ENCODE measurements at places on chromosomes 7 and 10.
A peak's percentile ranks its signal among the peaks of the same experiment; 100 is the strongest.

DNA sequence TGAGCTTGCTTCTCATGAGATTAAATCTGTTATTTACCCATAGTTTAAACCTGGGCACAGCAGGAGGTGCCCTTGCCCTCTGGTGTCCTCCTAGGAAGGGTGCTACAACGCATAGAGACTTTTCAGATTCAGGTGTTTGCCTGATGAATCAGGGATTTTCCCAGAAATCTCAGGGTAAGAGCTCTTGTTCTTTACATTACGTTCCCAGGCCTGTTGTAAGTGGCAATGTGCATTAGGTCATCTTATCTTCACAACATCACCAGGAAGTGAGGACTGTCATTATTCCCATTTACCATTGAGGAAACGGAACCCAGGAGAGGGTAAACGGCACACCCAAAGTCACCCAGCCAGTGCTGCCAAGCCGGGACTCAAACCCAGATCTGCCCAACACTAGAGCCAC is 73.0 kb downstream of the NHLRC2 start:
- DNase-seq = no peak

- DNase-seq = no peak
Measured at GRCh38 chr10:13422800-13423199, 74.7 kb upstream of the SEPHS1 start.

DNA sequence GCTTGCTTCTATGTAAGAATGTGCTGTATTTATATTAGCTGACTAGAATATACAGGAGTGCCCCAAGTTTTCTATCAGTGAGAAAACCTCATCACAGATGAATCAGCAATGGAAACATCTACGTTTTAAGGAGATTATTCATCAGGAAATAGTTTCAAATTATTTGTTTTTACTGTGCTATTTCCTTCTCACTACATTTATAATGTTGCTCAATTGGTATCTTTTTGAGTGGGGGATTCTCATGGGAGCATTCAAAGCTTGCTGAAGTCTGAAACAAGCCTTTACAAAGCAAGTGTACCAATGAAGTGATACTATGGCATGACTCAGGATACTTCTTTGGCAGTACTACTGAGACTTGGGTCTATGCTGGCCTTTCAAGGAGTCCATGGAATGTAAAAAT is 191.1 kb upstream of the SLC26A5 start:
- DNase-seq = no peak

DNA sequence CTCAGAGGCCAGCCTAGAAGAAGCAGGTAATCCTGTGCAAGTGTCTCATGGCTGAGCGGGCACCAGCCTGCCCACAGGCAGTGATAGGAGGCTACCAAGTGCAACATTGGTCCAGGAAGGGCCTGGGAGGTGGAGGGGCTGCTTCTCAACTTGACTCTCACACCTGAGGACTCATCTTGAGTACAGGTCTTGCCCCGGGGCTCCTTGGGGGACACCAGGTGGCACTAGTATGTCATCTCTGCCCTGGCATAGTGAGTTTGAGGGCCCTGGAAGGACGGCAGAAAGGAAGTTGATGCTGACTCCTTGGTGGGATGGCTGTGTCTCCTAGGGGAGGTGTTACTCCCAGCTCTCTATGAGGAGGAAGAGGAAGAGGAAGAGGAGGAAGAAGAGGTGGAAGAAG is 2.3 kb downstream of the CCDC136 start:
- no peak for DNase-seq

DNA sequence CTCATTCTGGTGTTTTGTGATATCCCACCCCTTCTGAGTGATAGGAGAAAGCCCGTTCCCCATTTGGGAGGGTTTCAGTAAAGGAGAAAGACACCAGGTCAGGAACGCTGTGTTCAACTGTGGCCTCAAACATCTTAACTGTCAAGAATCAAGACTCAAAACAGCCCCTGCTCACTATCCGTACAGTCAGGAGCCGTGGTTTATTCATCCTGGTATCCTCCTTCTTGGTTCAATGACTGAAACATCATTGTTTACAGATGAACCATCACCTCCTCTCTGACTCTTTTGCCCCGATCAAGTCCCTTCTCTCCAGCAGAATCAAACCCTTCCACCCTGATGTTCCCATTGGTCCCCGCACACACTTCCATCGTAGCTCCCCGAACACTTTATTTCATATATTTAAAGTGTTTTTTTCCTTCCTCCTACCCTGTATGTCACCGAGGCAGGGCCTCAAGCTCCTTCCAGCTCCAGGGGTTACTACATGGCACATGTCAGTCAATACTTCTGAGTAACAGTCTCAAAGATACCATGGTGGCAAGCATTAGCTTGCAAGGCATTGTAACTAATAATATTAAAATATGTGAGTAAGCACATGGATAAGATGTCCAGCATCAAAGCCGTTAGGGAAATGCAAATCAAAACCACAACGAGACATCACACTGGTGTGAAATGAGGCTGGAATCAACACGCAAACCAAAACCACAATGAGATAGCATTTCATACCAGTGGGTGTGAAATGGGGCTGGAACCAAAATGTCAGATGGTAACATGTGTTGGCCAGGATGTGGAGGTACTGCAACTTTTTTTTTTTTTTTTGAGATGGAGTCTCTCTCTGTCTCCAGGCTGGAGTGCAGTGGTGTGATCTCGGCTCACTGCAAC is 124.7 kb upstream of the C1QL3 start:
- DNase-seq = peak; percentile 22

- no peak for DNase-seq
Measured at GRCh38 chr10:100655326-100655759, 90.0 kb upstream of the PAX2 start.

GRCh38 chr10:114507449-114507848 is 103.1 kb upstream of the AFAP1L2 start:
- no peak for DNase-seq

DNA sequence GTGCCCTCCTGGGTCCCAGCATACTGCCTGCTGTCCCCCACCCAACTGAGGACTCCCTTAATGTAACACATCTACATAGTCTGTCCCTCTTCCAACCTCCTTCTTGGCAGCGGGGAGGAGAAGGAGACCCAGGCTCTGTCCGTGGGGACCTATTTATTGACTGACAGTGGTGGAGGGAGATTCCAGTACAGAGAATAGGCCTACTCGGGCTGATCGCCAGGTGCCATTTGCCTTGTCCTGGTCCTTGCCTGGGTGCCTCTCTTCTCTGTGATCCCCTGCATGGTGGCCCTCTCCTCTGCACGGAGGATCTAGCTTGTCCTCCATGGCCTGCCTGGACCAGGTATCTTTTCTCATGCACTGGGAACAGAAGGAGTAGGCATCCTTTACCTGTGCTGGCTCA is 17.0 kb downstream of the GHRHR start:
- no peak for DNase-seq

GRCh38 chr7:117616694-117617093 is 136.9 kb downstream of the CFTR start:
- DNase-seq = no peak

GRCh38 chr7:84017651-84018050 is 176.9 kb downstream of the SEMA3A start:
- no peak for DNase-seq

- no peak for DNase-seq
Measured at GRCh38 chr7:50264908-50265307, 39.6 kb upstream of the IKZF1 start.

- no peak for DNase-seq
Measured at GRCh38 chr7:49670991-49671390, 102.4 kb upstream of the VWC2 start.

GRCh38 chr10:125557311-125557710 is 125.7 kb downstream of the TEX36 start:
- DNase-seq = no peak

GRCh38 chr10:8543361-8544056 is 489.0 kb downstream of the GATA3 start:
- no peak for DNase-seq

DNA sequence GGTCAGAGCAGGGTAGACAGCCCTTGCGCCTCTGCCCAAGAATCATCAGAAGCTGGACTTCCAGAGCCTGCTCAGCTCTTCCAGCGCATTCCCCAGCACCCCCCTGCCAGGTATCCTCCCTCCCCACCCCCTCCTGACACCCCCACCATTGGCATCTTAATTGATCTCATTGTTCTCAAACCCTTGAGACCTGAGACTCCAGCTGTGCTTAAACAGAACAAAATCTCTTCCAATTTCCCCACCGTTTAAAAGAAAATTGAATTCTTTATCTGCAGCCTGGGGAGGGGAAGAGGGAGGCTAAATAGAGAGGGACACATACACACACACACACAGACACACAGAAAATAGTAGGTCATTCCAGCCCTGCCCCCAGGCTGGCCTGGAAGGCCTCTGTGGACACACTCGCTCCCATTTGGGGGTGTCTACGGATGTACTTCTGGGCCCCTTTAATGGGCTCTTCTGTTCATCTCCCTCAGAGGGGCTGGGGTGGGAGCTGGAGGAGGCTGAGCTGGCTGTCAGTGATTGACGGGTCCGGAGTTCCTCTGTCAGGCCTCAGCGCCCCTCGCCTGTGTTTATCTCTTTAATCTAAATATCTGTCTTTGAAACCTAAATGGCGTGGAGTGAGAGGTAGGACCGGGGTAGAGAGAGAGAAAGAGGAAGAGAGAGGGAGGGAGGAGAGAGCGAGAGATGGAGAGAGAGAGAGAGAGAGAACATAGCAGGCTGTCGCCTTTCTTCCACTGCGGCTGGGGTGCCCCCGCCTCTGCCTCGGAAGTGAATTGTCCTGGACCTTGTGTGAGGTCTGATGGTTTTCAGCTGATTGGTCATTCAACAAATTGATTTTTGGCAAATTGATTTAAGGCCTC is 61.7 kb downstream of the C10orf105 start:
- DNase-seq = no peak

DNA sequence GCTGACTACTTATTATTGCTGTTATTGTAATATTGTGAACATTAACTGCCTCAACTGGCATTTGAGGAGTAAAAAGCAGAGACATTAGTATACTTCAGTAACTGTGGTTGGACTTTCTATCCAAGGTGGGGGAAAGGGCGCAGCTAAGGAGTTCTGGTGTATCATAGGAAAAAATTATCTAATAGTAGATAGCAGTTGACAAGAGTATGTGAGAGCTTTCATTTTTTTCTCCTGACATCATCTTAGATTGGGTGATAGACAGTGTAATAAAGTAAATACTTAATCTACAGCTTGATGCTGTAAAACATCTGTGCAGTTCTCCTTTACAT is 68.9 kb downstream of the PHTF2 start:
- no peak for DNase-seq

- DNase-seq = peak; percentile 66
Measured at GRCh38 chr7:2698581-2699288, 10.7 kb downstream of the AMZ1 start.

DNA sequence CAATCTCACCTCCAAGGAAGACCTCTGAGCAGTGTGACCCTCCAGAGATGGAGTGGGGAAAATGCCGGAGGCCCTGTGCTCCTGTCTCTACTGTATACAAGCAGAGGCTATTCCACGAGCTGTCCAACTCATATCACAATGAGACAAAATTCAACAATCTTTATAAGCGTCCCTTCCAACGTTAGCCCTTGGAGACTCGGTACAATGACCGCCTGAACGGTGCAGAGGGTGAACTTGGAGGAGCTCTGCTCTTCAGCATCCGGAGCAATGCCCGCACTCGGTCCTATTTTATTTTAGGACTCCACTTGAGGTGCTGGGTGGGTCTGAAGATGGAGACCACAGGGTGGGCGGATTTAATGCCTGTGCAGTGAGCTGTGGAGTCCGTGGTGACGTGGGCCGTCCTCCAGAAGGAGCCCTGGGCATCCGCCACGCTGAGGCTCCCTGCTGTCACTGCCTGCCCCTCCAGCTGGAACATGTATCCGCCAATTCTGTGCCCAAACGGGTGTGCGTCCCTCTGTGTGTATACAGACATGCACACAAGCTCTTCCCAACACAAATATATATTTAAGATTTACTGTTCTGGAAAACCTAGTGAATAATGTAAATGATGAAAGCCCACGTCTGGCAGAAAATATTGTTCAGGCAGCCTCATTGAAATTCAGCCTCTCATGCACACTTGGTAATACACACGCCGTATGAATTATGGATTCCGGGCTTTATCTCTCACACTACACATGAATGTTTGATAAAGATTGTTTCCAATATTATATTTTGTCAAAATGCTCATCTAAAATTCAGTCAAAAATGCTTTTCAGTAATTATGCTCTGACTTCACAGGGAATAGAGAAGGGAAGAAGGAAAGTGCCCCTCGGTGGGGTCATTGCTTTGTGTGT is 239.9 kb upstream of the ZMIZ1 start:
- DNase-seq = no peak

- no peak for DNase-seq
Measured at GRCh38 chr10:106636766-106637491, 527.6 kb downstream of the SORCS1 start.

DNA sequence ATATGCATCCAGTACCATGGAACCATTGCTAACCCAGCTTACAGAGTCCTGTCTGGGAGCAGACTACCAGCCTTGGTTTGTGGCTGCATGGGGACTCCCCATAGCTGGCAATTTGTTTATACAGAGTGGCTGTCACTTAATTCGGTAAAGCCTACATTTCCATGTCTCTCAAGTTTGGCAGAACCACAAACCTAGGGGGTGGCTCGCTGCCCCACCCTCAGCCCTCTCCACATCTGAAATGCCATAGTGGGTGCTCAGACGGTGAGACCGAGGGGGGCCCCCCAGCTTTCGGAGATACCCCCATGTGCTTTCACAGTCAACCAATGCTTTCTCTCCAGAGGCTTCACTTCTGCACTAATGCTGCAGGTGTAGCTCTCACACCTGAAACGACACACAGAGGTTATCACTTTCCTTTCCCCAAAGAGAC is 75.5 kb upstream of the KAT6B start:
- peak; percentile 52 for DNase-seq

- DNase-seq = no peak
Measured at GRCh38 chr7:142461437-142461836, 203.6 kb upstream of the PRSS58 start.

DNA sequence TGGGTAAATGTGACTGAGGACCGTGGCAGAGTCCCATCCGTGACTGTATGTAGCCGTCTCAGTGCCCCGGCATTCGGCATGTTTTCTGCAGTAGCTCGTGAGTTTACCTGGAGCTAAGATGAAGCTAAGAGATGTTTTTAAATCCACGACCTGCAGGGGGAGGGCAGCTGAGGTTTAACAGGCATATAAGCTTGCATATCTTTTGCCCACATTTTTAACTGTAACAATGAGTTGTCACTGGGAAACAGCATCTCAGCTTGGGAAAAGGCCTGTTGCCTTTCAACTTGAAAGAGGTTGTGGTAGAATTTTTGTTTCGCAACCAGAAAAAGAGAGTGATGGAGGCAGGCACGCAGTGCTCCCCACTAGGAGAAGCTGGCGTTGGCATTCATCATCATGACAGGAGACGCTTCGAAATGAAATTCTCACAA is 77.7 kb downstream of the CELF2 start:
- no peak for DNase-seq

- no peak for DNase-seq
Measured at GRCh38 chr7:44331682-44332081, 6.3 kb upstream of the CAMK2B start.

- DNase-seq = no peak
Measured at GRCh38 chr7:36336390-36336789, 53.3 kb upstream of the ANLN start.
